A673 (cell line): ENCODE measurements at places on chromosomes 3 and 15.

DNA sequence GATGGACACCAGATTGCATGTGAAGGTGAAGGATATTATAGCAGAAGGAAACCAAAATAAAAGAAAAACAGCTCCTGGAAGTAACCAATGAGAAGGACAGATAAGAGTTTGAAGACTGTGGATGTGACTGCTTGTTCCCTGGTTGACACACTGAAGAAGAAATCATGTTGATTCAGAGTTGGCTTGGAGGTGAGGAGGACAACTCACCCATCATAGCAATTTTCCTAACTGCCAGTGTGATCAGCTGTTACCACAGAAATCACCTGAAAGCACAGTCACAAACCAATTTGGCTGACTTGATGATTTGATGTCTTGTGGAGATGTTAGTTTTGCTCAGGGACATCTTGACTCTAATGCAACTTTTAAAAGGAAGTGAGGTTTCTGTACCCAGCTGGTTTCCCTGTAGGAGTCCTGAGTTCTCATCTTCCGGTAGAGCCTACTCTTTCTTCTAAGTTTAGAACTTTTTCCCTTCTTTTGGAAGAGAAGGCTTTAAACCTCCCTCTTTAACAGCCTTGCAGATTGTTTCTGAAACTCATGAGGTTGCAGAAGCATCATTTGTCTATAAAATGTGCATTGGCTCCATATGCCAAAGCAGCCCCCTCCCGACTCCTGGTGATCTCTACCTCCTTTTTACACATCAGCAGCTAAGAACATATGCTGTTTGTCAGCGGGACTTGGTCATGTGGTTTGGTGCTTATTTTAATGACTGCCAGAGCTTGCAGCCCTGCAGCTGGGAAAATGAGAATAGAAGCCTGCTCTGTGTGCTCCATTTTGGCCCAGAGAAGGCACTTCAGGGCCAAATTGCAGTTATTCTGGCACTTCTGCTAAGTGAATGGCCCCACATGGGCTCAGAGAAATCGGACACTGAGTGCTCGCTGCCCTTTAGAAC, 10.3 kb downstream of the ATG7 start:
- peak; percentile 87 for DNase-seq

DNA sequence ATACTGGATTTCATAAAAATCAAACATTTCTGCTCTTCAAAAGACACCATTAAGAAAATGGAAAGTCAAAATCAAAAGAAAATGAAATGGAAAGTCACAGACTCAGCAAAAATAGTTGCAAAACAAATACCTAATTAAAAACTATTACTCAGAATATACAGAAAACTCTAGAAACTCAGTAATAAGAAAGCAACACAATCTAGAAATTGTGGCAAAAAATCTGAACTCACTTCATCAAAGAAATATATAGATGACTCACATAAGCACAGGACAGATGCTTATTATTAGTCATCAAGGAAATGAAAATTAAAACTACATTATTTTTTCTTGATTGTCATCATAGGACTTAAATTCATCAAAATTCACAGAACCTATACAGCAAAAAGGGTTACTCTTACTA, 430.0 kb downstream of the SHQ1 start:
- DNase-seq = no peak

GRCh38 chr15:35691173-35691761, 145.3 kb upstream of the DPH6 start:
- DNase-seq = no peak

DNA sequence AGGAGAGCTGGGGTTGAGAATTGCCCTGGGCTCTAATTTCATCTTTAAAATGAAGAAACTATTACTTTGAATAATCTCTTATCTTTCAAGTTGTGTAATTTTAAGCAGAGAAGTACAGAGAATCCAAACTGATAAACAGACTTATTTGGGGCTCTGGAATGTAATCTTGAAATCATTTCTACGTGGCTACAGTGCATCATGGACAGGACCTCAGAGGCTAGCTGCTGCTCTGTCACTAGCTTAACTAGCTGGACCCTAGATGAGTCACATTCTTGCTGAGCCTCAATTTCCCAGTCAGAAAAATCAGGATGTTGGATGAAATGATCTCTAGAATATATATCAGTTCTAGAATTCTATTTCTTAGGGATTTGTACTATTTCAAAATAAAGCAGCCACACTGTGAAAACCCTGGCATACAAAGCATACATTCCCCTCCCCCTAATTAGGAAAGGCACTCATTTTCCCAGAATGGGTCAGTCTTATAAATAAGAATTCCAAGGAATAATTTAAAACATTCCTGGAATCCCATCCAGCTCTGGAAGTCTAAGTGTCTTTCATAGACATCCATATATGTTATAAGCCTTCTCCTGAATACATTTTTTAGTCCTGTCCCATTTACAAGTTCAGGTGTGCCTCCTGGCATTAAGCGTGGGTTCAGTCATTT, 47.2 kb downstream of the RASGRP1 start:
- DNase-seq = no peak

DNA sequence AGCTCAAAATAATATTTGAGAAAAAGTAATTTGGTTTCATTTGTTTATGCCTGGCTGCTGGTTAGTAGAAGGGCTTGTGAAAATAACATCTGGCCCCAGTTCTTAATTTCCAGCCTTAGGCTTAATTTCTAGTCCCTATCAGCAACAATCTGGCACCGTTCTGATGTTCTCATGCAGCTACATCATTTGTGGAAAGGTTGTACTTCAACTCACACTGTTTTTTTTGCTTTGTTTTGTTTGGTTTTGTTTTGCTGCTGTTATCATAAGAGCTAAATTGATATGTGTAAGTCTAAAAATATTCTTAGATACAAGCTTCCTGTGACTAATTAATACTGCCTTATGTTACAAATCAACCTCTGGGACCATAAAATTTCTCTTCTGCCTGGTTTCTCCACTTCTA, 8.9 kb downstream of the CPA3 start:
- no peak for DNase-seq

DNA sequence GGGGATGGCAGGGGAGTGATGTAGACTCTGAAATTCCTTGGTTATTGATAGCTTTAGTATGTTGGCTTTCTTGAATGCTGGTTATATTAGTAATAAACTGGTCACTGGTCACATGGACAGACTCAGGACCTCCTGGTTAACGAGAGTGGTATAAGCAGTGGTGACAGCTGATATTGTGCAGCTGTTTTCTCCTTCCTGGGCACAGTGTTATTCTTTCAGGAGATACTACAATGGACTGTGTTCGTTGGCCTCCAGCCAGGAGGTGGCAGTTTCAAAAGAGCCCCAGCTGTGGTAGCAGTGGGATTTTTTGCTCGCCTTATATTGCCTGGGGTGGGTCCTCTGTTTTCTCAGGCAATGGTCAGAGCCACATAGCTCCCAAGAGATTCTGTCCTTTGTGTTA, 181.6 kb upstream of the RBMS3 start:
- DNase-seq = peak; percentile 34

GRCh38 chr15:60009980-60010732, 6.0 kb downstream of the FOXB1 start:
- no peak for DNase-seq

GRCh38 chr3:142027735-142028134, 121.6 kb downstream of the TFDP2 start:
- DNase-seq = peak; percentile 77

- DNase-seq = no peak
Measured at GRCh38 chr3:141056751-141057171, 5.6 kb downstream of the SPSB4 start.

GRCh38 chr3:14902719-14903118, 44.7 kb upstream of the NR2C2 start:
- DNase-seq = no peak

DNA sequence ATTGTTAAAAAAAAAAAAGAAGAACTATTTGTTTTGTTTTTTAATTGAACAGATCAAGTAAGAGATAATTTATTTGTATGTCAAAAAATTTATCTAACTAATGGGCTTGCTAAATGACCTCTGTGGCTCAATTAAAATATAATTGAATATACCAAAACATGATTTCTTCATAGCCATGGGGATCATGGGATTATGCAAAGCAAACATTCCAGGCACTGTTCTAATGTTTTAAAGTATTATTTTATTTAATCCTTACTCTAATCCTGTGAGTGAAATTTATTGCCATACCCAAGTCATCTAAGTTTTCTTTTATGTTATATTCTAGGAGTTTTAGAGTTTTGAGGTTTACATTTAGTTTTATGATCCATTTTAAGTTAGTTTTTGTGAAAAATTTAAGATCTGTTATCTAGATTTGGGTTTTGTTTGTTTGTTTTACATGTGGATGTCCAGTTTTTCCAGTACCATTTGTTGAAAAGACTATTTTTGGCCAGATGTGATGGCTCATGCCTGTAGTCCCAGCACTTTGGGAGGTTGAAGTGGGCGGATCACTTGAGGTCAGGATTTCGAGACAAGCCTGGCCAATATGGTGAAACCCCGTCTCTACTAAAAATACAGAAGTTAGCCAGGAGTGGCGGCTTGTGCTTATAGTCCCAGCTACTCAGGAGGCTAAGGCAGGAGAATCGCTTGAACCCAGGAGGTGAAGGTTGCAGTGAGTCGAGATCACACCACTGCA, 52.3 kb upstream of the CNOT10 start:
- no peak for DNase-seq

- peak; percentile 35 for DNase-seq
Measured at GRCh38 chr3:129439226-129439816, 427 bp downstream of the MBD4 start.

- no peak for DNase-seq
Measured at GRCh38 chr15:78146425-78147154, 2.6 kb upstream of the IDH3A start.

DNA sequence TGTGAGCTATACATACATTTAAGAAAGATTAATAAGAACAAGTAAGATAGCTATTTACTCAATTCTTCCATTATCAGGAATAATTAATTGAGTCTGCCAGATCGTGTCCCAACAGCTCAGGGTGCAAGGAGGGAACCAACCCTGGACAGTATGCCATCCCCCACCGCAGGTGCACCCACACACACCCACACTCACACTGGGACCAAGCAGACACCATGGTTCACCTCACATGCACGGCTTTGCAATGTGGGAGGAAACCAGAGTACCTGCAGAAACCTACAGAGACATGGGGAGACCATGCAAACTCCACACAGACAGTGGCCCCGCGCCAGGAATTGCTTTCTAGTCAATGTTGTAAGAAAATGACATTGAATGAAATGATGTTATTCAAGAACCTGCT, 20.0 kb upstream of the TJP1 start:
- DNase-seq = no peak

DNA sequence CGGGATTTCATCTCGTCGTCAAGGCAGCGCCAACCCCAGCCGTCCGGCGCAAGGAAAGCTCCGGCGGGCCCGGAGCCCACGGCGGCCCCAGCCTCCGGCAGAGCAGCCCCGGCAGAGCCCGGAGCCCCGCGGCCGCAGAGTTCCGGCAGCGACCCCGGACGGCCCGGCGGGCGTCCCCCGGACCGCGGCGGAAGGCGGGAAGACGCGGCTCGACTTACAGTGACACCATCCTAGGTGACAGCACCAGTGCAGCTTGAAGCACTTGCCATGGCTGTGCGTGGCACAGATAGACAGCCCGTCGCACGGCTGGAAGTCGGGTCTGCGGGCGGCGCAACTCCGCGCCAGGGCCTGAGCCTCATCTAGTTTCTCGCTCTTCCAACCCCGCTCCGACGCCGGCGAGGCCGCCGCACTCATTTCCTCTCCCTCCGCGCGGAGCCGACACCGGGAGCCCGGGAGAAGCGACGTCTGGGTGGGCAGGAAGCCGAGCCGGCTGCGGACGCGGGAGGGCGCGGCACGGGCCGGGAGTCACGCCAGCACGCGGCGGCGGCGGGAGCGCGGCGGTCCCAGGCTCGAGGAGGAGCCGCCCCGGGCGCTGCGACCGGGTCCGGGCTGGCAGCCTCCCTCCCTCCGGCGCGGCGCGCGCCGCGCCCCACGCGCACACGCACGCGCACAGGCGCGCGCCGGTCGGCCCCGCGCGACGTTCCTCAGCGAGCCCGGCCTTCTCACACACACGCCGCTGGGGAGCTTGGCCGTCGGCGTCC, at the start of gene C3orf70:
TSS of gene C3orf70 (minus strand) at position 651 of the 761 bp plus-strand sequence. CDS start at position 414, 237 bp downstream.
- DNase-seq = peak; percentile 56

- no peak for DNase-seq
Measured at GRCh38 chr15:42270551-42270950, 2.5 kb upstream of the GANC start.

DNA sequence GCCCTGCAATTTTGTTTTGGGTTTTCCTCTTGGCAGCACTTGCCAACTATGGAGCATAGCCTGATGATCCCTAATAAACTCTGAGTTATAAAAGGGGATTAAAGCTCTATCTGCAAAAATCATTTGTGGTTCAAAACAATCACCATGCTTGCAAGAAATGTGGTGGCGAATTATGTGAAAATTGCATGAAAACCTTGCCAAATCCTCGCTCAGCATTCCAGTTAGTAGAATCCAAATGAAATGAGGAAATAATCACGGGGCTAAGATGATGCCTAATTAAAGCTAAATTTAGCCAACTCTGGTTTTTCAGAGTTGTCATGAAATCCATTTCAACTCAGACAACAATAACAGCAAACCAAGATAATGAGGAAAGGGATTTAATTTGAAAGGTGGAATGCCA, 73.0 kb upstream of the PROK2 start:
- no peak for DNase-seq

DNA sequence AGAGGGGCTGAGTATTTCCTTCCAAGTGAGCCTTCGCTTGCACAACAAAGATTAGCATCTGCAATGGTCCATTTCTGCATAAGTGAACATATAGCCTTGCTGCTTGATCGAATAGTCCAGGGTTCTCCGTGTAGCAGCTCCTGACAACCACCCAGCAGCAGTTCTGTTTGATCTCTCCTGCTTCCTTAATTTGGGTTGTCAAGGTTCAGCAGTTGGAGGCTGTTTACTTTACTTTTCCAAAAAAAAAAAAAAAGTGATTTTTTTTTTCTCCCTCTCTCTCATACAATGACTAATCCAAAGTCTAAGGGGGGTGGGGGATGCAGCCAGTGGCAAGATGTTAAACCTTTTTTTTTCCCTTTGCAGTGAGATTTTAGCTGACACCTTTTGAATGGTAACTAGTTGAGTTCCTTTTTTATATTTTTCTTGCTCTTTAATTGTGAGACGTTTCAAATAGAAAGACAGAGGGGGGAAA, 3.6 kb downstream of the FOXP1 start:
- peak; percentile 1 for DNase-seq

DNA sequence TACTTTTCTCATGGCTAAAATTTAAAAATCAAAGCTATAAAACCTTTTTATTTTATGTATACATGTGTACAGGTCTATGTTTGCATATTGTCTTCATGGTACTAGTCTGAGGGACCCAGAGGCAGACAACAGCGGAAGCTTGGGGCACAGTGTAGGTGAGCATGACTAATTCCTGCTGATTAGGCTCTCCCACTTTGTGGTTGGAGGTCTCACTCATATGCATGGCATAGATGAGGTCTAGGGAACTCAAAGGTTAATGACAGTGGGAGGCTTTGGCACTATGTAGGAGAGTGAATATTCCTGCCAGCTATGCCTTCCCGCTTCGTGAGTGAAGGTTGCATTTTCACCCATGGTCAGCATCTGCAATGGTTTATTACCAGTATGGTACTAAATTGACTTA, 47.5 kb upstream of the AADACL2 start:
- DNase-seq = no peak
